ENCODE measurements at places on chromosomes 2 and 18.

DNA sequence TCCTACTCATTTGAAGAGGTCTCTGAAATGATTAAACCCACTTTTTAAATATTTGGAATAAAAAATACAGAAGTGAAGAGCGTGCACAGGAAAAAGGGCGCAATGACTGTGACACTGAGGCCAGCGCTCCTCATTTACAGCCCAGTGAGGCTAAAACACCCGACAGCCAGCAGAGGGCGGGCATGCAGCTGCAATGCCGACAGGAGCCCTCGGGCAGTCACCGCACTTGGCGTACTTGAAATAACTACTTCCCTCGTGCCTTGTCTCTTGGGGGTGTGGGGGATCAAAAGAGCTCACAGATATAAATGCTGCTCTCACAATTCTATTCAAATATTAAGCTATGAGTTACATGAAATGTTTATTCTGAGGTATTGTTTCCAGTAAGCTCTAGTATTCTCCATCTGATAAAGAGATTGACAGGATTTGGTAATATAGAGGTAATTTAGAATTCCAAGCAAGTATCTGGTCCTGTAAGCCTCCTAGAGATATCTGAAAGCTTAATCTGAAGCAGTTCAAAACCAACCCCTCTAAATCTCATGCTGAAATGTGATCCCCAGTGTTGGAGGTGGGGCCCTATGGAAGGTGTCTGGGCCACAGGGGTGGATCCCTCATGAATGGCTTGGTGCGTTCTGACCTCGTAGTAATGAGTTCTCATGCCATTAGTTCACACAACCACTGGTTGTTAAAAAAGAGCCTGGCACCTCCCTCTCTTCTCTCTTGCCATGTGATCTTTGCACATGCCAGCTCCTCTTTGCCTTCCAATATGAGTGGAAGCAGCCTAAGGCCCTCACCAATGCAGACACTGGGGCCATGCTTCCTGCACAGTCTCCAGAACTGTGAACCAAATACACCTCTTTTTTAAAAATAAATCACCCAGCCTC is 93.6 kb downstream of the ZAP70 start:
- DNase-seq = peak; percentile 73

GRCh38 chr2:236724200-236724599 is 154.6 kb downstream of the ACKR3 start:
- DNase-seq = no peak

DNA sequence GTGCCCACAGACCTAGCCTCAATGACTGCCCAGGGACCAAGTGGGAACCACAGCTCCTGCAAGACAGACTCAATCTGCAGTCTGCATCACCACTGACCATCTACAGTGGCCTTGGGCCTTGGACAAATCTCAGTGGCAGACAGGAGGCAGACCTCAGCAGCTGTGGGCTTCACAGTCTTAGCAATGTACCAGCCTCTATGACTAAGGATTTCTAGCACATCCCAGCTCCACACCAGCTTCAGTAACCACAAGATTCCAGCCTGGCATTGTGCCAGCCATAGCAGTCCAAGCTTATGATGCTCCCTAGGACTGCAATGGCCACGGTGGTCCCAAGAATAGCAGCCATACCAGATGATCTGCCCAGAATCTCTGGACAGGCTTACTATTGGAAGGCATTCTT is 19.6 kb upstream of the WDR75 start:
- DNase-seq = no peak

DNA sequence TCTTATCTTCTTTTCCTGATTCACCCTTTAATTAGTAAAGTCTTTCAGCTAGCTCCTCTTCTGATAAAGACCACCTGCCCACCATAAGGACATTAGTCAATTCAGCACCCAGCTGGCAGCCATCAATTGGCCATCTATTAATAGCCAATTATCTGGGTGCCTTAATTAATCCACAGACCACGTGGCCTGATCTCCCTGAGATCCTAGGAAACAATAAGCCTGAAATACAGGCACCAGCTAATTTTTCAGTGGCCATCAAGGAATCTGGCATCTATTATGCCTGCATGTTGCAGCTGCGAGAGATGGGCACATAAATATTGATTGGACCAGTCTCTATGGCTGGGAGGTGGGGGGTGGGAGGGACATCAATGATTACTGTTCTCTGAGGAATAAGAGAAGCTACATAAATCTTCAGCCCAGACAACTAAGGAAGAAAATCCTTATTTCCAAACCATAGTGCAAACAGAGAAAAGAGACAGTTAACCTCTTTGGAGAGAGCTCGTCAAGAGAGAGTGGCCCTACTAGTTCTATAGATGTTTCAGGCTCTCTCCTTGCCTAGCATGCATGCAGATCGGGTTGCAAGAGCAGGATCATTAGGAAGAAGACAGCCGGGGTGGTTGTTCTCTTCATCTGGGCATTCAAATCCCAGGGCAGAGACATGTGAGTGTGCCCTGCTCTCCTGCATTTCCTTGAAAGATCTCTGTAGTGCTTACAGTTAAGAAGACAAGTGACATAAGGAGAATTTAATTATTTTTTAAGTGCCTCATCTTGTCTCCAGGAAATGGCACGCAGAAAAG is 8.7 kb downstream of the GALNT14 start:
- no peak for DNase-seq

- no peak for DNase-seq
These were observed 18.0 kb downstream of the GALNT3 start for GRCh38 chr2:165776013-165776412.
